ENCODE measurements at places on chromosomes 4 and X. TPM values are rescaled to one million over a fixed set of nuclear protein-coding genes. Genes with fewer than 3 reads are reported as not detected.

Gene UGT2A1
- not detected for total RNA-seq

Gene TCEAL2
- 3.8 TPM for total RNA-seq

Gene NHS
- total RNA-seq: 9.8 TPM

Gene NIPAL1
- total RNA-seq: 4.3 TPM

Gene CD38
- total RNA-seq: not detected

Gene NHSL2
- total RNA-seq: 1.6 TPM
